ENCODE measurements at places on chromosomes 2 and 18.
A peak's percentile ranks its signal among the peaks of the same experiment; 100 is the strongest.

DNA sequence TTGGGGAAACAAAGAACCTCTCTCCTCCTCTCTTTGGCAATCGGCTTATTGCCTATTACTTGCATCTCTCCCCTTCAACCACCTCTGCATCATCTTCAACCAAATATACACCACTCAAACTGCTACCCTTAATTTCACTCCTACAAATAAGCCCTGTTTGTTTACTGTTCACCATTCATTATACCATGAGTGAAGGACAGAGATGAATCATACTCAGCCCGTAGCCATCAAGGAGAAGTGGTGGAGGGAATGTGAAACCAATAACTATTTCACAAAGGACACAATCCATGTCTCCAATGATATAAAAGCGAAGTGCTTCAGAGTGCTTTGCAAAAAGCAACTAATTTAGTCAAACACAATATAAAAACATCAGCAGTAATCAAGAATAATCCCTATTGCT lies 76.8 kb downstream of the CACNB4 start:
- DNase-seq, result no peak

DNA sequence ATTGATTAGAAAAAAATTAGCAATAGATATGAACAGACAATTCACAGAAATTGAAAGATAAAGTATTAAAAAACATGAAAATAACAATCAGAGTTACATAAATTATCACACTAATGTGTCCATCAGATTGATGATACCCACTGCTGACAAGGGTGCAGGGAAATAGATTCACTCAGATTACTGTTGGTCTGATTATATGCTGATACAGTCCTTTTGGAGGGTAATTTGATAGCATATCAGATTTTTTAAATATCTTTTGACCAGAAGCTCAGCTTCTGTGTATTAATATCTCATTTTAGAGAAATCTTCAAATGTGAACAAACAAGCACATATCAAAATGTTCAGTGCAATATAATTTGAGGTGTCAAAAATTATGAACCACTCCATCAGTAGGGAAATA lies 157.9 kb upstream of the EPC2 start:
- DNase-seq, result no peak

GRCh38 chr2:85371045-85371444 lies 16.5 kb downstream of the ELMOD3 start:
- DNase-seq, result no peak

DNA sequence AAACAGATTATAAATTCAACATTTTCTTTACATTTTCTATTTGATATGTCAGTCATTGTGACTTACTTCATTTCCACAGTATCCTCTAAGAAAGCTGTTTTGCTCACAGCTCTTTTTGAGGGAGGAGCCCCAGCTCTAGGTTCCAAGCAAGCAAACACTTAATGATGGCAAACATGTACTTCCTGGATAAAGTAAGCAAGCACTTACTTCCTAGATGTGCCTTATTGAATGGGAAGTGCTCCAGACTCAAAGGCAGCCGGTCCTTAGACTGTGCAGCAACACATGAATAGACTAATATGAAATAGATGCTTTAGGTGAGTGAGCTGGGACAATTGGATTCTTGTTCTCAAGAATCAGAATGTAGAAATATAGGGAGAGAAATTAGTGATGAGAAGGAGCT lies 2149.8 kb upstream of the PIK3C3 start:
- no peak for DNase-seq

DNA sequence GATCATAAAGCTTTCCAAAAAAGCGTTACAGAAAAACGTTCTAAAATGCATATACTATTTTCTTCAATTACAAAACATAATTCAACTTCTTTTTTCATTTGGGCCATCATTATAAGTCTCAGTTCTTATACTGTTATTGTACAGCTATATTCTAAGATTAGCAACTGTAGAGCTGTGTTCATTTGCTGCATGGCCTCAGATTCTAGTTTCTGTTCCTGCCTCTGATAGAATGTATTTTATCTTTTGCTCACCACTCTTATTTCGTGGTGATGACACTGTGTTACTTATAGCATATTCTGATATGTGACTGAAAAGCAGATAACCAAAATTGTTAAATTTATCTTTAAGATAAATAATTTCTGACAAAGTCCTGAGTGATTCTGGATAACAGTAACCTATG lies 67.2 kb downstream of the PTRHD1 start:
- no peak for DNase-seq

GRCh38 chr2:69298862-69299261 lies 88.2 kb downstream of the GFPT1 start:
- DNase-seq, result no peak

- DNase-seq, result no peak
Measured at GRCh38 chr2:167126165-167126564, 237.9 kb downstream of the XIRP2 start.

- no peak for DNase-seq
Measured at GRCh38 chr2:218839430-218839829, 7.8 kb upstream of the PRKAG3 start.

DNA sequence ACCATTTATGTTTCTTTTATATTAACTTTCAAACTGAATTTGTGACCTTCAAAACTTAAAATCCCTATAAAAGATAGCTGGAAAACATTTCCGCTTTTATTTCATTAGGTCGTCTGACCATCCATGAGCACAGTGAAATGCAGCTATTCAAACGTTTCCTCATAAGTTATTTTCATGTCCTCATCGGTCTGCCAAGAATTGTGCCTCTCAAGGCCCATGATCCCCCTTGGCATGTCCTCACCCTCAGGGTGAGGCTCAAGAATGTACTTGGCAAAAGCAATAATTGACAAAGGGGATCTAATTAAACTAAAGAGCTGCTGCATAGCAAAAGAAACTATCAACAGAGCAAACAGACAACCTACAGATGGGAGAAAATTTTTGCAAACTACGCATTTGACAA lies 12.4 kb downstream of the SLC66A2 start:
- DNase-seq, result no peak

- no peak for DNase-seq
Measured at GRCh38 chr18:25449046-25449445, 97.1 kb upstream of the ZNF521 start.

- peak; percentile 62 for DNase-seq
Measured at GRCh38 chr2:234483568-234484251, 13.2 kb downstream of the ARL4C start.

DNA sequence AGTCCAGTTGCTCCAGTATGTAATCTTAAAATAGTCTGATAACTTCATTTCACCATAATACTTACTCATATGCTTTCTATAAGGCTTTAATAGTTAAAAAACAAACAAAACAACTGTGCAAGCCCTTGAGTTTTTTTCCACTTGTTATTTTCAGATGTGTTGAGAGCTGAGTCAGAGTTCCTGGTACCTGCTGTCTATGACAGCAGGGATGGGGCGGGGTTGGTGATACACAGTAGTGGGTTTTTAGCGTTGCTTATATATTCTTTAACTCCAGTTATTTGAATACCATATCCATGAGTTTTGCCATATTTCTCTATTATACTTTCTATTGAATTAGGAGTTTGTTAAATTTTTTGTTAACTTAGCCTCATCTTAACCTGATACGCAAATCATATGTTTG lies 5.0 kb downstream of the NAPG start:
- DNase-seq, result peak; percentile 24

DNA sequence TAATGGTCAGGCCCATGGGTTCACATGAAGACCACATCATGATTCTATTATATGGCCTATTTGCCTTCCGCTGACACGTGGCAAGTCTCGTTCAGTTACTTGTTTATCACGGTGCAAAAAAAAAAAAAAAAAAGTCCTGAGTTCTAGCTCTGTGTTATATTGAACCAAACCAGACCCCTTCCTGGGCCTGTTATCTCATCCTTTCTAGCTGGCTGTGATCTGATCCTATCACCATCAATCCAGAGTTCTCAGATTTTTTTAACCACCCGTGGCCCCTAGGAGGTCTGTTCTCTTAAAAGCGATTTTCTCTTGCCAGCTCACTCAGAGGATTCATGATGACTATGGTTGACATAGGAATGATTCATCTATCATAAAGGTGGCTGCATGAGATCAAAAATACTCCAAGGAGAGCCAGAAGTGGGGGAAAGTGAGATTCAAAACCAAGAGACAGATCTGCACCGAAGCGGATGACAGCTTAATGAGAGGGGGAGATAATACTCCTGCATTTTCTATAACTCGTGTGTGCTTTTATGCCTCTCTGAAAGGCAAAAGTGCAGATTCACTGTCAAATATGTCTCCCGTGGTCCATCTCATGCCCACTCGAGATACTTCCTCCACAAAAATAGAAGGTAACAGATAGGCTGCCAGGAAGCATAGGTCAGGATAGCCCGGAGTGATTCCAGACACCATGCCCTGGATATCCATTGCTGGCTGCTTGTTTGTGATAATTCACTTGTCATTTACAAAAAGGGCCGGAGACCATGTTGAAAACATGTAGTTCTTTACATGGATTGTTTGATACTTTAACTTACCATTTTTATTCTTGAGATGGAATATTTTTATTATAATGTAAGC lies 505.7 kb upstream of the KLHL29 start:
- no peak for DNase-seq

DNA sequence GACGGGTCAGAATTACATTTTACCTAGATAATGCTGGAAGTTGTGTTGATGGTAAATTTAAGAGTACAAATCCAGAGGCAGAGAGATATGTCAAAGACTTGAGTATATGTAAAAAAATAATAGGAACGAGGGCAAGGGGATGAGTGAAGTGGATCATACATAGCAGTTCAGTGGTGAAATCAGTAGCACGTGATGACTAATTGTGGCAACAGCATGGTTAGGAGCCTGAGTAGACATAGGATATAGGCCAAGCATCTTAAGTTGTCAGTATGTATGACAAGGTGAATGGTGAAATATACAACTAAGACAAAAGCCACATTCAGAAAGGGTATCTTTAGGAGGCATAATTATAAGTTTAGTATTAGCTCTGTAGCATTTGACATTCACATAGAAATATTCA lies 826.5 kb upstream of the PIK3C3 start:
- DNase-seq, result no peak

GRCh38 chr18:79616651-79617510 lies 62.7 kb upstream of the CTDP1 start:
- DNase-seq, result no peak

DNA sequence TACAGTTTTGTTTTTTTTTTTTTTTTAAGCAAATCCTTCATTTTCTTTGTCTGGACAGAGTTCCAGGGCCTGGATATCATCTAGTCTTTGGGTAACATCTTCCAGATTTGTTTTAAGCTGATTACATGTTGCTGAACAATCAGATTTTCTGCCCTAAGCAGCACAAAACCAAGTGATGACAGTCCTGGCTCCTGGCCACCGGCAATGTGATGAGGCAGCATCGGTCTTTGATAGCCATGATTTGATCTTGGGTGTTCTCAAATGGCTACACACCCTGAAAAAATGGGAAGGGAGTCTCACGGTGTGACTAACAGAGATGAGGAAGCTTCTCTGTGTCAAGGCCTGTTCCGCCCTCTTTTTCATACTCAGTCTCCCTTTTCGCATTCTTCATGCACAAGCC lies 708.6 kb upstream of the ZEB2 start:
- DNase-seq, result no peak

DNA sequence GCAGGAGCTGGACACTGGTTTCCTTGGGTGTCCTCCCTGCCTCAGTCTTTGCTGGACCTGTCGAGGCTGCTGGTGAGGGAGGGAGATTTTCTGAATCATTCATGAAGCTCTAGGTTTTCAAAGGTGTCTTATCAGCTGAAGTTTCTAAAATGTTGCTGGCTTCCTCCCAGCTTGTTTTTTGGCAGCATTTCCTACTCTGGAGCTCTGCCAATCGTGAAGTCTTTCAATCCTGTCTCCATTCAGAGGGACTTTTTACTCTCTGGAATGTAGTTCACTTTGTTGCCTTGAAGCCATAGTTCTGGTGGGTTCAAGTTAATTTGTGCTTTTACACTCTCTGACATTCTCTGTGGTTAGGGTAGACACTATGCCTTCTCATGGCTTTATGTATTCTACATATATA lies 23.9 kb downstream of the SNTG2 start:
- no peak for DNase-seq

Data from stimulated activated CD4-positive, alpha-beta T cell treated with anti-CD3 and anti-CD28 coated beads, Interleukin-2, amount 100 ng/mL, for 4 hours (primary cell).